ENCODE measurements at places on chromosomes 5 and 9.

GRCh38 chr5:149210225-149210624, 61.4 kb upstream of the AFAP1L1 start:
- no peaks in the 10 kb centered on the region for H3K27me3 ChIP-seq
- H3K36me3 ChIP-seq: peaks cover 5% of the 10 kb centered on the region

- H3K36me3 ChIP-seq: no peaks in the 10 kb centered on the region
- H3K4me1 ChIP-seq: no peaks in the 10 kb centered on the region
- no peaks in the 10 kb centered on the region for H3K27me3 ChIP-seq
- DNase-seq: no peak
- H3K27ac ChIP-seq: no peak overlapping the region
Observed at GRCh38 chr5:79077680-79078365, 8.3 kb downstream of the BHMT2 start.

DNA sequence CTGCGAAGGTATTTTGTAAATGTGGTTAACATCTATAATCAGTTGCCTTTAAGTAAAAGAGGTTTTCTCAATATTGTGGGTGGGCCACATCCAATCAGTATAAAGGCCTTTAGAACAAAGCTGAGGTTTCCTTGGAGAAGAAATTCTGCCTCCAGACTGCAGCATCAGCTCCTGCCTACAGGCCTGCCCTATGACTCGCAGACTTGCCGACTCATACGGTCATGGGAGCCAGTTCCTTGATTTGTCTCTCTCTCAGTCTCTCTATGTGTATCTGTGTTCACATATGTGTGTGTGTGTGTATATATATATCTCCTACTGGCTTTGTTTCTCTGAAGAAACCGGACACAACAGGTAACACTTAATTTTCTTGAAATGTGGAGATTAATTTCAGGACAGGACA, 45.3 kb downstream of the SLC36A1 start:
- no peaks in the 10 kb centered on the region for H3K4me1 ChIP-seq
- DNase-seq: peak; percentile 55
- no peaks in the 10 kb centered on the region for H3K27me3 ChIP-seq
- H3K27ac ChIP-seq: peak overlapping the region; percentile 25
- no peak overlapping the region for H3K4me3 ChIP-seq
- H3K36me3 ChIP-seq: peaks cover 7% of the 10 kb centered on the region

DNA sequence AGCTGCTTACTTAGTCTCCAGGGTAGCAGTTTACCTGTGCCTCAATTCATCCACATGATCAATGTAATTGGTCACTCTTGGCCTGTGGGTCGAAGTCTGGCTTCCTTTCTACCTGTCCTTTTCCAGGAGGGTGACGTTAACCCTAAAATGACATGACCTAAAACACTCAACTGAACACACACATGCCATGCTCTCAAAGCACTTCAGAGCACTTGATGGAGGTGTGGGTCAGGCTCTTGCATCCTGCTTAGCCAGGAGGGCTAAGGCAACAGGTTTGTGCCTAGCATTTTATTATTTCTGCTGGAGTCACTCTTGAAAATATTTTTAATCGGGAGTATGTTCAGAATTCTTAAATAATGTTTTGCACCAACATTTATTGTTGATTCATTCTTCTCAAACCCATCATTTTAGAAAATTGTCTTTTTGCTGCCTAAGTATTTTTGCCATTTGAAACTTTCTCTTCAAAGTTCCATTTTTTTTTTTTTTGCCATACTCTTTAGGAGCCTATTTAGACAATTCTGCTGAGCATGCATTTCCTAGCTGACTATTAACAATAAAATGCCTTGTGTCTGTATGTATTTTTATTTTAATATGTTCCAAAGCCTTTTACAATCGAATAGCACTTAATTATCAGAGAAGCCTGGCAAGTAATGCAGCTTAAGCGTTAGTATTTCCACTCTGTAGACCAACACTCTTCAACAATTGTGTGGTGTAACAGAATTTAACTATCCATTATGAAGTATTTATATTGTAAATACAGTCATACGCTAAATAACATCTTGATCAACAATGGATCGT, 59.1 kb downstream of the ATP10B start:
- no peaks in the 10 kb centered on the region for H3K36me3 ChIP-seq
- H3K27me3 ChIP-seq: no peaks in the 10 kb centered on the region
- DNase-seq: no peak
- H3K4me1 ChIP-seq: no peaks in the 10 kb centered on the region
